ENCODE measurements at places on chromosomes 12 and 14. TPM values are rescaled to one million over a fixed set of nuclear protein-coding genes. Genes with fewer than 3 reads are reported as not detected.

DNA sequence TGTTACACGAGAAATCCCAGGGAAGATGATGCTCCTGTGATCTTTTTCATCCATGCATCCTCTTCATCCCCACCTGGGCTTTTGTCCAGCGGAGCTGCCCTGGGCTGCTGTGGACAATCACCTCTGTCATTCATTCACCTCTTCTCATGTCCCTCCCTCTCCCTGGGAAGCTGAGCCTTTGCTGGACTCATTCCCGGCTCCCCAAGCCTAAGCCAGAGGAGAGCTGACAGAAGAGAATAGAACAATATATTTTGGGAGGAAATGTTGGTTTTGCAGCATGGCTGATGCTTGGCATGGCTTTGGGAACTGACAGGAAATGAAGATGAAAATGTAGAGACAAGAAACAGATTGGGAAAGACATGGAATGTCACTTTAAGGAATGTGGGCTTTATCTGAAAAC lies 177.4 kb downstream of the DICER1 start:
- no peak for DNase-seq

DNA sequence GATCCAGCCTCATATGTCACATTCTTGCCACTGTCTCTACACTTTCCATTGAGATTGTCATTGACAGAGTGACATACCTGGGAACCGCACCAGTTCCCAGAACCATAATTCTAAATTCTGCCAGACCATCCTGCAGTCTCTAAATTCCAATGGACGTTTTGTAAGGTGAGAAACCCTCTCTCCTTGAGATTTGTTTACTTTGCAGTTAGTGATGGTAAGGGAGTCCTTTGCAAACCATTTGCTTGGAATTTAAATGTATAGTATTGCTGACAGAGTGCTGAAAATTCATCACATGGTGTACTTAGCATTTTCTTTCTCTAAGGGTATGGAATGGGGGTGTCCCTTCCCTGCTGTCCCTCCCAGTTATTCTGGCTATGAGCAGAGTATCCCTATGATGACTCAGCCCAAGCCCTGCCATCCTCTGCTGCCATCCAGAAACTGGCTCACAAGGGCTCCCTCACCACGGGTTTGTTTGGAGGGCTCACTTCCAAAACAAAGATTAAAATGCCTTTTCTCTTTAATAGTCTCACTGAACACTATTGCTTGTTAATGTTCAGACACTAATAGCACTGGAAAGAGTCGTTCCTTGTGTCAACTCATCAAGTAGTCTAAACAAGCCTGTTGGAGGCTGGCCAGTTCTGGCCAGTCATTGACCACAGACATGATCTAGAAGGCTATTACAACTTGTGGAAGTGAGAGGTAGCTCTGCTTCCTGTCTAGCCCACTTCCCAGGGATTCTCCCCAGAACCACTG lies 129.0 kb upstream of the HMGA2 start:
- DNase-seq: no peak

GRCh38 chr12:97637770-97638169 lies 175.2 kb downstream of the RMST start:
- DNase-seq: no peak

MAP3K9 gene
- total RNA-seq: 8.2 TPM

GRCh38 chr14:60097974-60098373 lies 6.3 kb downstream of the PCNX4 start:
- no peak for DNase-seq
